ENCODE measurements at places on chromosomes 2 and 18.

DNA sequence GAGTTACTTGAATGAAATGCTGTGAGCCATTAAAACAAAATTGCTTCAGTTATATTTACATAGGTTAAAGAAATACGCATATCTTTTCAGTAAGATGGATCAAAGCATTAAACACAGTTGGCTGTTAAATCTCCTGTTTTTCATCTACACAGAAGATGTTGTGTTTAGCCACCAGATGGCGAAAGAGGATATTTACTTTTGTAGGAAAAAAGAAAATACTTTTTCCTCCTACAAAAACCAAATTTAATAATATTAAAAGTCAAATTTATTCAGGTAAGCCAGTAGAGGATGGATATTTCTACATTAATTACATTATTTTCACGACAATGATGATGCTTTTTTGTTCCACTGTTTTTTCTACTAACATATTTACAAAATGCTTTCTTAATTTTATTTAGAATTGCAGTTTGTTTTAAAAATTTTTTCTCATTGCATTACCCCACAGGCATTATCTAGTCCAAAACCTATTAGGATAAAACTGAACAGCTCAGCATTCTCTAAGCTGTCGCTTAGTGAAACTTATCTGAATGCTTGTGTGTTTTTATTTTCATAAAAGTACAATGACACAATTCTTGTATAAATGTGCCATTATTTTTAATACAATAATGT, 173.7 kb downstream of the ASXL3 start:
- DNase-seq: peak; percentile 23

GRCh38 chr18:60413944-60414547, 41.5 kb upstream of the MC4R start:
- peak; percentile 12 for DNase-seq

- DNase-seq: peak; percentile 53
Measured at GRCh38 chr2:100193291-100193710, 50.9 kb upstream of the AFF3 start.

- no peak for DNase-seq
Measured at GRCh38 chr2:18803141-18803939, 214.0 kb upstream of the NT5C1B start.

DNA sequence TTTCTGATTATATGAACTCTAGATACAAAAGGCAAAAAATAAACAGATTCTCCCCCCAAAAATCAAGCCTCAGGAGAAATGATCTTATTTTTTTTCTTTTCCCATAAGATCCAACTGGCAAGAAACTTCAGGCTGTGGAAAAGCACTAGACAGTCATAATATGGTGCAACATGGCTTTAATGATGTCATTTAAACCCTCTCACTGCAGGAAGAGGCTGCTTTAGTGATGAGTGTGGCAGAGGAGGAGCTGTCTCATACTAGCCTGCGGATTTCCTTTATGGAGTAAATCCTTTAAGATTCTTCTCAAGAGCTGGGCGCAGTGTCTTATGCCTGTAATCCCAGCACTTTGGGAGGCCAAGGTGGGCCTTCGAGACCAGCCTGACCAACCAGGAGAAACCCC, 83.3 kb upstream of the CD28 start:
- DNase-seq: peak; percentile 95

- DNase-seq: peak; percentile 7
Measured at GRCh38 chr2:7288484-7288883, 371.3 kb downstream of the RNF144A start.
